Stimulated activated CD4-positive, alpha-beta T cell treated with anti-CD3 and anti-CD28 coated beads, TNF-alpha, amount 100 ng/mL, for 24 hours (primary cell): ENCODE measurements at places on chromosomes 16 and 17.
A peak's percentile ranks its signal among the peaks of the same experiment; 100 is the strongest.

GRCh38 chr16:31243734-31244670 is 15.8 kb upstream of the ITGAM start:
- no peak for DNase-seq

GRCh38 chr17:44767493-44767892 is 8.7 kb downstream of the ADAM11 start:
- DNase-seq = no peak

GRCh38 chr17:7912927-7913524 is 3.1 kb downstream of the RNF227 start:
- DNase-seq = no peak

- no peak for DNase-seq
These were observed 17.8 kb downstream of the TSPOAP1 start for GRCh38 chr17:58310511-58311428.

DNA sequence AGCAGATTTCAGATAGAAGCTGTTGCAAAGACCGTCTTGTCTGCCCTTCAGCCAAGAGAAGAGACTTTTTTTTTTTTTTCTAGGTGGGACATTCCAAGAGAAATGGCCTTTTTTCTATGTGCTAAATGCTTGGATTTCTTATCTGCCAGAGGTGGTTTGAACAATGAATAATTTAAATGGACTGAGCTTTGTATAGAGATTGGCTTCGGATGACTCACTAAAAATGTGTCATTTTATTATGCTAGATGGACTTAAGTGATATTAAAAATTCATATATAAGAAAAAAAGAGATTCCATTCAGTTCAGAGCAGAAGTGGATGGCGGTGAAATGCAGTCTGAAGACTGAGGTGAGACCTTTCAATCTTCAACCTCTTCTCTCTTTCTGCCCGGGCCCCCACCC is 58.4 kb downstream of the MEAK7 start:
- no peak for DNase-seq

DNA sequence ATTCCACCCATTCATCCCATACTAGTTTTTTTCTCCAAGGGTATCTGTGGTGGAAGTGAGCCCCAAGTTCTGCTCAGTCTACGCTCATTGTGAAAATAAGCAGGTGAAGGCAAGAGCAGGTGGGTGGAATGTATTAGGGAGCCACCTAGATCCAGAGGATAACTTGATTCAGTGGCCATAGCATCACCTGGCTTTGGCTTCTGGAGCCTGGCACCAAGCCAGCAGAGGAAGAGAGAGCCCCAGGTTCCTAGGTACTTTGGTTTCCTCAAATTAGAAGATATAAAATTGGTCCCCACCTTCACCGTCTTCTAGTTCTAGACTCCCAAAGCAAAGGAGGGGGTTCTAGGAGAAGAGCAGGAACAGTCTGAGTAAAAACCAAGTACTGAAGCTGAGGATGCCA is 4.1 kb downstream of the FXR2 start:
- no peak for DNase-seq

GRCh38 chr17:69711541-69711940 is 297.0 kb downstream of the MAP2K6 start:
- no peak for DNase-seq

- DNase-seq = no peak
These were observed 64.1 kb downstream of the TIMM22 start for GRCh38 chr17:1060991-1061390.

DNA sequence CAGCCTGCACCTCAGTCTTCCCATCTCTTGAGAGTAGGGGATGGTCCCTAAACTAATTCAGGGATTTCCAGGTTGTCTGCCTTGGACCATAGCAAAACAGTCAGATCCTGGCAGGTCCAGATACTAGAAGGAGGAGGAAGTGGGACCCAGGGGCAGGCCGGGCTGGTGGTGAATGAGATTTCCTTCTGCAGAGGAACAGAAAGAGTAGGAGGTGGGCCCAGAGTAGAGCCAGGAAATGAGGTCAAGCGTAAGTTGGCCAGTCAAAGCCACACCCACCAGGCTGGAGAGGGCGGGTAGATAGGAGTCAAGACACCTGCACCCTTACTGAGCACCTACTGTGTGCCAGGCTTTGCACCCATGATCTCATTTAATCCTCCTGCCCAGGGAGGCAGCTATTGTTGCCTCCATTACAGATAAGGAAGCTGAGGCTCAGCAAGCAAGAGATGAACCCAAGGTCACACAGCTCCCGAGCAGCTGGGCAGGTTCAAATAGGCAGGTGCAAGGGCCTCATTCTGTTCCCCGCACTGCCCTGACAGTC is 2.6 kb downstream of the CDH5 start:
- DNase-seq = no peak

DNA sequence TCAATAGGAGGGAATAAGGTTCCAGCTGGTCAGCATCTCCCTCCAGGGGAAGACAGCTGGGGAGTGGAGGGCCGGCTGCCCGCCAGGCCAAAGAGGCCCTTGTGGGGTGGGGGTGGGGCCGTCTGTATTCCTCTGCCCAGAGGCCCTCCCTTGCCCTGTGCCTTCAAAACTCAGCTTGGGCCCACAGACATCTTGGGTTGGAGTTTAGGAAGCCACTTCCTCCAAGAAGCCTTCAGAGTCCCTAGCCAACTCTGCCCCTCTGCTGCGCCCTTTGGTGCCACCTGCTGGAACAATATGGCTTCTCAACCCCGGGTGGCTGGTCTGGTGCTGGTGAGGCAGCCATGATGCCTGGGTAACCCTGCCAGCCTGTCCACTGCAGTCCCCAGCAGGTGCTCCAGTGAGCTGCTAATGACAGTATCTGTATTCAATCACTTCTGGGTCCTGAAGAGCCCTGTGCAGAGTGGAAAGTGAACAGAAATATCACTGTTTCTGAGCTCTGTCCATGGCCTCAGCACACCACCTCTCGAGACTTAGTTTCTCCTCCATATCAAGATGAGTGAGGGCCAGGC is 16.7 kb downstream of the HSD11B2 start:
- peak; percentile 71 for DNase-seq

DNA sequence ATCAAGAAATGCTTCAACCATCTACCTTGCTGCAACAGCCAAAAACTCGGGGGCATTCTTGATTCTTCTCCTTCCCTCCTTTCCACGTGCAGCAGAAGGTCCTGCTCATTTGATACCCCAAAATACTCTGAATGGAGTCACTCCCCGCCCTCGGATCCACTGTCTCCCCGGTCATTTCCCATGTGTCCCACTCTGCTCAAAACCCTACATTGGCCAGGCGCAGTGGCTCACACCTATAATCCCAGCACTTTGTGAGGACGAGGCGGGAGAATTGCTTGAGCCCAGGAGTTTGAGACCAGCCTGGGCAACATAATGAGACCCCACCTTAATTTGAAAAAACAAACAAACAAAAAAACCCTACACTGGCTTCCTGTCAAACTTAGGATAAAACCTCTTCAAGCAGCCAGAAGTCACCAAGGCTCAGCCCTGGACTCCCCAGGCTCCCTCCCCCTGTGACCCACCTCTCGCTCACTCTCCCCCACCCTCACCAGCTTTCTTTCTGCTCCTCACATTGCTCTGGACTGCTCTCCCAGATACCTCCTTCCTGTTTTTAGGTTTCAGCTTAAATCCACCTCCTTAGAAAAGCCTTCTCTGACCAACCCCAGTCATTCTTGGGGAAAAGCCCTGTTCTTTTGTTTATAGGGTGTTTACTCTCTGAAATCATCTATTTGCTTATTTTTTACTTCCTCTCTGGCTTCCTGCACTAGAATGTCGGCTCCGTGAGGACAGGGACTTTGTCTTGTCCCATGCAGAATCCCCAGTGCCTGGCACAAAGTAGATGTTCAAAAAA is 2.8 kb downstream of the SLC13A2 start:
- DNase-seq = no peak

- no peak for DNase-seq
These were observed 19.6 kb downstream of the KIAA0513 start for GRCh38 chr16:85046931-85047866.

DNA sequence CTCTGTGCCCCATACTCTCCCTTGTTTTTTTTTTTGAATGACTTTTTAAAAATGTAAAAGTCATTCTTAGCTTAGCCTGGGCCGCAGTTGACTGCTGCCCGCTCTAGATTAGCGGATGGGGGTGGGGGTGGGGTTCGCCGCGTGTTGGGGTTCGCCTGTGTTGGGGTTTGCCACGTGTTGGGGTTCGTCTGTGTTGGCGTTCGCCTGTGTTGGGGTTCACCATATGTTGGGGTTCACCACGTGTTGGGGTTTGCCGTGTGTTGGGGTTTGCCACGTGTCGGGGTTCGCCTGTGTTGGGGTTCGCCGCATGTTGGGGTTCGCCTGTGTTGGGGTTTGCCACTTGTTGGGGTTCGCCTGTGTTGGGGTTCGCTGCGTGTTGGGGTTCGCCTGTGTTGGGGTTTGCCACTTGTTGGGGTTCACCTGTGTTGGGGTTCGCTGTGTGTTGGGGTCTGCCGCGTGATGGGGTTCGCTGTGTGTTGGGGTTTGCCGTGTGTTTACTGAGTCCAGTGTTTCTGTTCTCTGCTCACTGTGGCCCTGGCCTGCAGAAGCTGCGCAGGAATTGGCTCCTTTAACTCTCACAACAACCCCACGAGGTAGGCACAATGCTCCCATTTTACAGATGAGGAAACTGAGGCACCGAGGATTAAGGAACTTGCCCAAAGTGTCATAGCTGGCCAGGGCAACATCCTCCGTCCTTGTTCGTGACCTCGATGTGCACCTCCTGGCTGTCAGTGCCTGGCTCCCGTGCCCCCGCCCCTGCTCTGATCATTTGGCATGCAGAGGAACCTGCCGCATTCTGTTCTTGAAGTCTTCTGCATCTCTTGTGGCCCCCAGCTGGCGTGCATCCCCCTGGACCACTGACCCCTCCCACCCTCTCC is 96.6 kb upstream of the CIBAR2 start:
- no peak for DNase-seq

DNA sequence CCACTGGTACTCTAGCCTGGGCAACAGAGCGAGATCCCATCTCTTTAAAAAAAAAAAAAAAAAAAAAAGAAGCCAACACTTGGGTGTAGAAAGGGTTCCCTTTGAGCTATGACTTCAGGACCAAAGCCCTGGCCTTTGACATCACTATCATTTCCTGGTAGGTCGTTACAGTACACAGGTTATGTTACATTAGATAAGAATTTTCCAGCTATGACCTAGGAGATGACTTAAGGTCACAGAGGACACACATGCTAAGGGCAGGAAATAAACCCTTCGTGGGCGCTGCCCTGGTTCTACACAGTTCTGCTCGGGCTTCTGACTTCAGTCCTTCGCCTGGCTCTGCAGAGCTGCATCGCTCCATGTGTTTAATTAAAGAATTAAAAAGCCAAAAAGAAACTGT is 112.0 kb downstream of the ADCY9 start:
- no peak for DNase-seq

DNA sequence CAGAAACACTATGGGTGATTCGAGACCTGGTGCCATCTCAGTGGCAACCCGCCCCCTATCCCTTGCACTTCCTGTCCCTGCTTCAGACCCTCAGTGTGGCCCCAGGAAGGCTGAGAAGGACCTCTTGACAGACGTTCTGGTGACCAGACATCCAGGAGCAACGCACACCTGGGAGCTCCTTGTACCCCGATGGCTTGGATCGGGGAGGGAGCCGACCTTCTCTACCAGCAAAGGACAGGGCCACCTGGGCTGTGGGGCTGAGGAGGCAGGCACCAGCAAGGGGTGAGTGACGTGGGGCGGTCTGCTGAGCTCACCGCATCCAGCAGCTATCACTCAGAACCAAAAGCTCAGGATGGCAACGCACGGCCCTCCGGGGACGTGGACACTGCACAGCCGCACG is 27.2 kb downstream of the UNKL start:
- no peak for DNase-seq

DNA sequence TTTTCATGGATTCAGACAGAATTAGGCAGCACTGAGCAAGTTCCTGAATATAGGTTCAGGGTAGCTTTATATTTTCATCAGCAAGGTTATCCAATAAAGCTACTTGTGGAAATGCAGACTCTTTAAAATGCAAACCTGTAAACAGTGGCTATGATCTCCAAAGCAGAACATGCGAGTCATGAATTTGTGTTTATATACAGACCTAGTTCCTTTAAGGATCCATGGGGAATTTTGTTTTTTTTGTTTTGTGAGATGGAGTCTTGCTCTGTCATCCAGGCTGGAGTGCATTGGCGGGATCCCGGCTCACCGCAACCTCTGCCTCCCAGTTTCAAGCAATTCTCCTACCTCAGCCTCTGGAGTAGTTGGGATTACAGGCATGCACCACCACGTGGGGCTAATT is 14.8 kb downstream of the CLEC16A start:
- no peak for DNase-seq

- no peak for DNase-seq
These were observed 2.0 kb downstream of the TMC5 start for GRCh38 chr16:19419698-19420075.

DNA sequence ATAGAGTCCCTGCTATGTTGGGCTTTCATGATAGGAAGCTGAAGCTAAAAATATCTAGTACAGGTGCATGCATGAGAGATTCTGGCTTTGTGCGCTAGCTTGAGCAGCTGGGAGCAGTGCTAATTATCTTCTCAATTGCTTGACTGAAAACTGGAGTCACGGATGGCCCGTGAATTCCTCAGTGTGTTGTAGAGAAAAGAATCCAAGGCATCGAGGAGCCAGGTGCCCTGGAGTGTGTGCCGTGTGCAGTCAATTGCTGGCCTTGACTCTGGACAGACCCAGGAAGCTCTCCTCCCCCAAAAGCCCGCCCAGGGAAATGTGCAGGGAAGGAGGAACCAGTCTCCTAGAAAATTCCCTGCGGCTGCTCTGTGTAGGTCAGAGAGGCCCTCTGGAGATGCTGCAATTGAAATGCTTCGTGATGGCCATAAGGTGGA is 14.2 kb downstream of the LGALS3BP start:
- DNase-seq = no peak

GRCh38 chr16:11677959-11678881 is 10.0 kb downstream of the SNN start:
- no peak for DNase-seq

DNA sequence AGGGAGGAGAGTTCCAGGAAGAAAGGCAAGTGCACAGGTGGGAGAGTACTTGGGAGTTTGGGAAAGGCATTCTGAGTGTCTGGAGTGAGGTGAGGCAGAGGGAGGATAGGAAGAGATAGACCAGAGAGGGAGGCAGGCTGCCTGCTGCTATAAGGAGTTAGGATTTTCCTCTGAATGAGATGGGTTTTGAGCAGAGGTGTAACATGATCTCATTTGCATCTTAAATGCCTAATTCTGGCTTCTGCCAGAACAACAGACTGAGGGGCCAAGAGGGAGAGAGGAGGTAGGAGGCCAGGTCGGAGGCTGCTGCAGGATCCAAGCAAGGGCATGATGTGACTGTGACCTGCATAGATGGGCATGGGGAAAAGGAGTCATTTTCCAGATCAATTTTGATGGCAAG is 31.5 kb upstream of the IRX6 start:
- no peak for DNase-seq
